Renal cortex interstitium (tissue), 15 donors: ENCODE measurements at places on chromosomes 6 and 20.

DNA sequence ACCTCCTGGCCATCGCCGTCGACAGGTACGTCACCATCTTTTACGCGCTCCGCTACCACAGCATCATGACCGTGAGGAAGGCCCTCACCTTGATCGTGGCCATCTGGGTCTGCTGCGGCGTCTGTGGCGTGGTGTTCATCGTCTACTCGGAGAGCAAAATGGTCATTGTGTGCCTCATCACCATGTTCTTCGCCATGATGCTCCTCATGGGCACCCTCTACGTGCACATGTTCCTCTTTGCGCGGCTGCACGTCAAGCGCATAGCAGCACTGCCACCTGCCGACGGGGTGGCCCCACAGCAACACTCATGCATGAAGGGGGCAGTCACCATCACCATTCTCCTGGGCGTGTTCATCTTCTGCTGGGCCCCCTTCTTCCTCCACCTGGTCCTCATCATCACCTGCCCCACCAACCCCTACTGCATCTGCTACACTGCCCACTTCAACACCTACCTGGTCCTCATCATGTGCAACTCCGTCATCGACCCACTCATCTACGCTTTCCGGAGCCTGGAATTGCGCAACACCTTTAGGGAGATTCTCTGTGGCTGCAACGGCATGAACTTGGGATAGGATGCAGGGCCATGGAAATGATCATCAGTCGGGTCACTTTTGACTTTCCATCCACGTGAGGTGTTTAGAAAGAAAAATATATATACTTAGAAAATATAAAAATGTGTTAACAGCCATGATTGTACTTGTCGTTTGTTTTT lies 868 bp downstream of the MC3R start:
- DNase-seq: no peak

- no peak for DNase-seq
These were observed 68.4 kb downstream of the SHPRH start for GRCh38 chr6:145895802-145896201.

DNA sequence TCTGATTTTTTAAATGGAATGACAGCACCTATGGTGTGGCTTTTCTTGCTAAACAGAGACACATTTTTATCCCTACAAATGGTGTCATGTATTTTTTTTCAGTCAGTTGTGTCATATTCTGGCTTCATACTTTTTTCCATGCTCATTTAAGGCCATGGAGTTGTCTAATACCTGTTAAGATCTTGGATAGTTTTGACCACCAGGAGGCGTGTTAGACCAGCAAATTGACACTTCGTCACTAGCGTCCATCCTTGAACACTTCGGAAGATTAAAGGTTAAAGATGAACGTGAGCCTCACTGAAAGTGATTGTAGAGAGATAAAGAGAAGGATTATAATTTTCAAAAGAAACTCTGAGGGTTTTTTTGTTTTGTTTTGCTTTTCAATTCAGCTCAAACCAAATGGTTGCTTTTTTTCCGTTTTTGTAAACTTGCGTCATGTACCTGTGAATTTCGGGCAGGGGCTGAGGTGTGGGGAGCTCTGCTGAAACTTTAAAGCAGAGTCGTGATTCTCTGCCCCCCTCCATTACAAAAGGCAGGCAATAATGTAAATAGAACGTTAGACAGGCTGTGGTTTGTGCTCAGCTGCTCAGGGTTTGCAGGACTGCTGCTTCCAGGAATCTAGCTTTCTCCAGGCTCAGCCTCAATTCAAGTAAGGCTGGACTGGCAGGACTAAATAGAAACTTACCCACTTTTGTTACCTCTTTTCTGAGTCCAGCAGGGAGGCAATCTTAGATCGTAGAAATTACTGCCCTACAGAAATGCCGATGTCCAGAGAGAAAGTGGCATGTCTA lies 245.1 kb downstream of the FOXA2 start:
- peak; percentile 38 for DNase-seq

GRCh38 chr6:139550361-139550760 lies 175.9 kb upstream of the CITED2 start:
- no peak for DNase-seq

GRCh38 chr6:123859291-123859690 lies 55.6 kb downstream of the NKAIN2 start:
- DNase-seq: no peak

DNA sequence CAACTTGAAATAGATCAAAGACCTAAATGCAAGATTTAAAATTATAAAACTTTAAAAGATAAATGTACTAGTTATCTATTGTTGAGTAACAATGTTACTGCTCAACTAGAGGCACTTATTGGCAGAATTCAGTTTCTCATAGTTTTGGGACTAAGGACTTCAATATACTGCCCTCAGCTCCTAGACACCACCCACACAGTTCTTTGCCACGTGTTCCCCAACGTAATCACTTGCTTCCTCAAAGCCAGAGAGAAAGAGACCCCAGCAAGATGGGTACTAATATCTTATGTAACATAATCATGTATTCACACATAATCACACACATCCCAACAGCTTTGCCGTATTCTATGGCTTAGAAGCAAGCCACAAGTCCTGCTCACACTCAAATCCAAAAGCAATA lies 50.3 kb upstream of the SLC22A16 start:
- DNase-seq: no peak

- no peak for DNase-seq
These were observed 87.6 kb downstream of the PRKN start for GRCh38 chr6:162639951-162640350.

DNA sequence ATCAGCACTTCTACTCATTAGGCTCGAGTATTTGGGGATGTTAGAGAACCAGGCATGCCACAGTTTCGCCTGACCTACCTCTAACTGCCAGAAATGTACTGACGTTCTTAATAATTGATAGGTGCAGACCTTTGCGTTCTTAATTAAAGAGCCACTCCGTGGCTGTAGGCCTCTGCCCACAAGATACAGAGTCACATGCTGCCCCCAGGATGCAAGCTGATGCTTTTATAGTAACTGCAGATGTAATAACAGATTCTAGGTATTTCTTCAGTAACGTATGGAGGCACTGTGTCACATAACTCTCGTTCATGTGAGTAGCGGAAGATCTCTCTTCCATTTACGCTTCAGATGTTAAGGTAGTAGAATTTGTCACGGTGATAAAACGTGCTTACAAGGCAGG lies 113.2 kb downstream of the RPP40 start:
- no peak for DNase-seq

DNA sequence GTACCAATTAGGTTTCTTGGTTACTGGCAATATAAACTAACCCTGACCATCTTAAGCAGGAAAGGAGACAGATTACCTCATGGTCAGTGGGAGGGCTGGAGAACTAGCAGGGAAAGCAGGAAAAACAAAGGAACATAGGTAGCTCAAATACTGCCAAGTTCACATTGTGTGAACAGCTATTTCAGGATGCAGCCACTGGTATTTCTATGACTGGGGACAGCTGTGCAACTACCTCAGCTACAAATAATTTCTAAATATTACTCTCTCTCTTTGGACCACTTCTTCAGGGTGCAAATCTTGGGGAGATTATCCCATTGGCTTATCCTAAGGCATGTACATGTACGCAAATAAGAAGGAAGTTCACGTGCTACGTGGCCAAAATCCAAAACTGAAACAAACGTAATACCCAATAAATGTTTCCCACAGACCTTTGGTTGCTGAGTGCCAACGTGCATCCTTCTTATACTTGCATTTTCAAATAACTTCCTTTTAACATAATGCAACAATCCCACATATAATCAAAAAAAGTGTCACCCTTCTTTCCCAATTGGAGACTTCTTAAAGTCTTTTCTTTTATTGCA lies 180.9 kb downstream of the PHF3 start:
- DNase-seq: no peak

GRCh38 chr20:37651932-37652331 lies 41.9 kb upstream of the CTNNBL1 start:
- DNase-seq: no peak

- DNase-seq: no peak
These were observed 235.0 kb upstream of the RIN2 start for GRCh38 chr20:19522836-19523590.

GRCh38 chr20:12773936-12774335 lies 234.8 kb upstream of the SPTLC3 start:
- DNase-seq: no peak

- DNase-seq: no peak
These were observed 86.4 kb downstream of the ATXN1 start for GRCh38 chr6:16674801-16675392.

GRCh38 chr6:121076119-121076518 lies 258.2 kb downstream of the TBC1D32 start:
- DNase-seq: no peak

GRCh38 chr20:47274401-47275108 lies 81.9 kb downstream of the ZMYND8 start:
- no peak for DNase-seq

DNA sequence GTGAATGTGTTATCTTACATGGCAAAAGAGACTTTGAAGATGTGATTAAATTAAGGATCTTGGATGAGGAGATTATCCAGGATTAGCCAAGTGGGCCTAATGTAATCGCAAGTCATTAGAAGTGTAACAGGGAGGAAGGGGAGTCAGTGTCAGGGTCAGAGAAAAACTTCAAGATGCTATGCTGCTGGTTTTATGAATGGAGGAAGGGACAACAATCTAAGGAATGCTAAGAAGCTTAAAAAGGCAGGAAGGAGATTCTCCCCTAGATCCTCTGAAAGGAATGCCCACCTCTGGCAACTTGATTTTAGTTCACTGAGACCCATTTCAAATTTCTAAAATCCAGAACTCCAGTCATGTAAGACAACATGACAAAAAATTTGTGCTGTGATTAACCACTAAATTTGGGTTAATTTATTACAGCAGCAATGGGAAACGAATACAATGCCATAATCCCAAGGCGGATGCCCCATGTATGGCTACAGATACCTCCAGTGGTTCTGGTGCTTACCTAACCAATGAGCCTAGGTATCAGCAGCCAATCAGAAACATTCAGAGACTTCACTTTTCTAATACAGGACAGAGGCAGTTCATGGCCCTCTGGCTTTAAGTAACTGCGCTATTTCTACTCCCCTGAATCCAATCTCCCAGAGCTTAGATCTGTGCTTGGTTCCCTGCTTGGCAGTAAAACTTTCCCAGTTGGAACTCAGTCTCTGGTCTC lies 3.6 kb upstream of the TAAR8 start:
- DNase-seq: no peak

- DNase-seq: peak; percentile 17
These were observed 381 bp downstream of the MAP3K7 start for GRCh38 chr6:90586546-90586835.

- no peak for DNase-seq
These were observed 300.0 kb downstream of the PREX1 start for GRCh38 chr20:48527771-48528170.

- DNase-seq: no peak
These were observed 14.7 kb downstream of the NTSR1 start for GRCh38 chr20:62723351-62723750.

- no peak for DNase-seq
These were observed 23.2 kb downstream of the OR2H2 start for GRCh38 chr6:29608131-29608530.

GRCh38 chr20:53760025-53760441 lies 166.4 kb upstream of the ZNF217 start:
- DNase-seq: no peak

DNA sequence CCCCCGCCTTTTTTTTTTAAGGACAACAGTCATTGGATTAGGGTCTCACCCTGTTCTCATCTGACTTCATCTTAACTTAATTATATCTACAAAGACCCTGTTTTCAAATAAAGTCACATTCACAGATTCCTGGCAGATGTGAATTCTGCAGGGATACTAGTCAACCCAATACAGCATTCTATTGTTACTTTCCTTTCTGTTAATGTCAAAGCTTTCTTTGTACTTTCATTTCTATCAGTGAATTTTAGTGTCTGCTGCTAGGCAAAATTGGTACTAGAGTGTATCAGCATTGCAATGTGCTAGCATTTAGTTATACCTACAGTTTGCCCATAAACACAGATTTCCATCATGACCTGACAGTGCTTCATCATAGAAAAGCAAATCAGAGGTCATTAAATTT lies 281.9 kb downstream of the CDKAL1 start:
- DNase-seq: no peak

- no peak for DNase-seq
These were observed 26.2 kb downstream of the ATXN1 start for GRCh38 chr6:16735014-16735413.

GRCh38 chr6:26322645-26323482 lies 42.1 kb upstream of the BTN3A2 start:
- DNase-seq: no peak

- DNase-seq: no peak
These were observed 37.9 kb downstream of the AGPAT4 start for GRCh38 chr6:161235776-161236633.

DNA sequence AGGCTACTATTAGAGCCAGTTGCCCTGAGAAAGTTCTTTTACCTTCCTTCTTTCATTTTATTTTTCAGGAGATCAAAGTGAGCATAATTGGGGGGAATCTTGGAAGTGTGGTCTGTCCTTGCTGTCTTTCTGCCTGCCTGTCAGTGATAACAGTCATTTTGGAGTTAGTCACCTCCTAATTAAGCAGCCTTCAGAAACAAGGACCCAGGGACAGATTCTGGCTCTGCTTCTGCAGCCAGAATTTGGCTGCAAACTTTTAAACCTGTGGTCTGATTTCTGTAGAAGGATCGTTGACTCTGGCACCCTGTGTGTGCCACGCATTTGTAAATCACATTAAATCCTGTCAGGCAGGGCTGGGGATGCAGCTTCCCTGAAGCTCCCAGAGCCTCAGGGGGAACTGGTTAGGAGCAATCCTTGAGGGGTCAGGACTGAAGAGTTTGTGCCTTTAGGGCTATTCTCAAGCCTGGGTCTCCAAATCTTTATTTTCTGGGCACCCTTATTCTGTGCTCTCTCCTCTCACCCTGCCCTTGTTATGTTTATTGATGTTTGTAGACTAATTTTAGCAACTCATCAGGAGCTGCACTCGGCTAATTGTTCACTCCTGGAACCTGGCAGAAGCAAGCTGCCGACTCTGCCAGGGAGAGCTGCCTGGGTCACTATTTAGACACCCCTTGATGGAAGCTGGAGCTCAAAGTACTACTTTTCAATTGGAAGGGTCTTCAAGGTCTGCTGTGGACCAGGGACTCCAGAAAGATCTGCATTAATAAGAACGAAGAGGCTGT lies 6.8 kb downstream of the NOX3 start:
- DNase-seq: no peak

DNA sequence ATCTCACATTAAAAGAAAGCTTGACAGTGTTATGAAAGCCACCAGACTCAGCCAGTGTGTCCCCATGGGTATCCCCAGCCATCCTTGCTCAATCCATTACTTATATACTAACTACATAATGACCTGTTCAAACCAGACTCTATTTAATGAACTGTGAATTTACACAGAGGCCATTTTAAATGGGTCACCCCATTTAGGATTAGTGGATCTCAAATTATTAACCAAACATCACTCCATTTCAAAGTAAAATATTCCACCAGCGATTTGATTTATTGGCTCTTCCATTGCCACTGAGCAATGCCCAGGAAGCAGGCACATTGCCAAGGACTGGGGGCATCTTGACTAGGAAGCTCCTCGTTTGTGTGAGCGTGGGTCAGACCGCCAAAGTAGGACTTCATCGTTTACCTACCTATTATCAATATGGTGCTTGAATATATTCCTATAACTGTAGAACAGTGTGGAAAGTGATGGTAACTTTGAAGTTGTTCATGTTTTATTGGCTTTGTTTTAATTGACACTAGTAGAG lies 15.5 kb upstream of the NPEPL1 start:
- DNase-seq: no peak

GRCh38 chr6:27889628-27890444 lies 22.4 kb downstream of the OR2B2 start:
- DNase-seq: no peak
